Naive thymus-derived CD8-positive, alpha-beta T cell (primary cell): ENCODE measurements at places on chromosomes 1 and 21.

DNA sequence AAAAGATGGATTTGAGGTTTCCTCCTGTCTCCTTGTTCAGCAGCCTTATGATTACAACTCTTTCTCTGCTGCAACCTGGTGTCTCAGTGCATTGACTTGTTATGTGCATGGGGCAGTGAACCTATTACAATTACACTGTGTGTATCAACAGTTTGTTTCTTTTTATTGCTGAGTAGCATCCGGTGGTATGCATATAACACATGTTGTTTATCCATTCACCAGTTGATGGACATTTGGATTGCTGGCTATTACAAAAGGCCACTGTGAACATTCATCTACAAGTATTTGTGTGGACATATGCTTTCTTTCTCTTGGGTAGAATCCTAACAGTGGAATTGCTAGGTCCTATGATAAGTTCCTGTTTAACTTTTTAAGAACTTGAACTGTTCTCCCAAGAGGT, 65.9 kb downstream of the FMO4 start:
- no peak for DNase-seq

DNA sequence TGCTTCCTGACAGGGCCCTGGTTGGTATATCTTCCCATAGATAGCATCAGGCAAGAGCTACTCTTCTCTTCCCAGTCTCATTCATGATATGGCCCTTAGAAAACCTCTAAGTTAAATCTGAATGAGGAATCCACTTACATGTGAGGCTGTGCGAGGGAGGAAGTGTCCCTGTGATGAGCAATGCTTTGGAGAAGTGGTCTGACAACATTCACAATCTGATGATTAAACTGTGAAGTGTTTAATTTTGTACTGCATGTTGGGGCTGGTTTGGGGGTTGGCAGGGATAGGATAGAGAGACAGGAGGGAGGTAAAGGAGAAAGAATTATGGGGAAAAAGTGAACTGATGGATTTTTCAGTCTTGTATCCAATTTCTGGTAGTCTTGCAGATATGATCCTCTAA, 421.2 kb upstream of the DAB1 start:
- no peak for DNase-seq

DNA sequence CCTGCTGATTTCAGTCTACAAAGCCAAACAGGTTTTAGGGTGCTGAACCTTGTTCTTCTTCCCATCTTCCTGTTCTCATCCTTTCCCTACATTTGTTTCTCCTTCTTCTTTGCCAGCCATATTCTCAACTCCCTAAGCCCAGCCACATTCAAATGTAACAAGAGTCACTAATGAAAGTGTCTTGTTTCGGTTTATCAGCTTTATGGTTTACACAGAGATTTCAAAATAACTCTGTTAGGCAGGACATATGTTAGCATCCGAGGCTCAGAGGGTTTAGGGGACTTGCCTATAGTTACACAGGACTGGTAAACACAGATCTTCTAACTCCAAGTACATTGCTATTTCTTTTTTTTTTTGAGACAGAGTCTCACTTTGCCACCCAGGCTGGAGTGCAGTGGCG, 61.3 kb downstream of the NDUFS5 start:
- no peak for DNase-seq

DNA sequence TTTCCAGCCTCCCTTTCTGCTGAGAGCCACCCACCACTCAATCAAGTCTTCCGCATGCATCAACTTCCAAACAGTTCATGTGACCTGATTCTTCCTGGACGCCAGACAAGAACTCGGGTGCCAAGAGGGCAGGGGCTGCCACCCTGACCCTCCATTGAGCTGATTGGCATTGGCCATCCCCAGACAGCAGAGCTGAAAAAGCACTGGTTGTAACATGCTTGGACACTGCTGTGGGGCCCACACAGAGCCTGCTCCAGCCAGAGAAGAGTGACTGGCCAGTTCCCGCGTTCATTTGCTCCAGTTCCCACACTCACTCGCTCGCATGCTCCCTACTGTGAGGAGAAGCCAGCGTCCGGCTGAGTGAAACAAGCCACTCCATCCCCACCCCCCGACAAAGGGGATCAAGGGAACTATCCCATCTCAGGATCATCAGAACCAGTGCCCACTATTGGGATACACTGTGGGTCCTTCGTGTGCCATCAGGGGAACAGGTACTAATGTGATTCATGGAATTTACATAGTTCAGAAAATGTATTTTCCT, 420.3 kb downstream of the NPHP4 start:
- DNase-seq = no peak

- no peak for DNase-seq
These were observed 58.5 kb upstream of the S1PR1 start for GRCh38 chr1:101178341-101178687.

- no peak for DNase-seq
These were observed 97.3 kb downstream of the SUSD4 start for GRCh38 chr1:223266632-223267172.

GRCh38 chr21:42377951-42378340, 11.6 kb upstream of the TFF1 start:
- DNase-seq = no peak

DNA sequence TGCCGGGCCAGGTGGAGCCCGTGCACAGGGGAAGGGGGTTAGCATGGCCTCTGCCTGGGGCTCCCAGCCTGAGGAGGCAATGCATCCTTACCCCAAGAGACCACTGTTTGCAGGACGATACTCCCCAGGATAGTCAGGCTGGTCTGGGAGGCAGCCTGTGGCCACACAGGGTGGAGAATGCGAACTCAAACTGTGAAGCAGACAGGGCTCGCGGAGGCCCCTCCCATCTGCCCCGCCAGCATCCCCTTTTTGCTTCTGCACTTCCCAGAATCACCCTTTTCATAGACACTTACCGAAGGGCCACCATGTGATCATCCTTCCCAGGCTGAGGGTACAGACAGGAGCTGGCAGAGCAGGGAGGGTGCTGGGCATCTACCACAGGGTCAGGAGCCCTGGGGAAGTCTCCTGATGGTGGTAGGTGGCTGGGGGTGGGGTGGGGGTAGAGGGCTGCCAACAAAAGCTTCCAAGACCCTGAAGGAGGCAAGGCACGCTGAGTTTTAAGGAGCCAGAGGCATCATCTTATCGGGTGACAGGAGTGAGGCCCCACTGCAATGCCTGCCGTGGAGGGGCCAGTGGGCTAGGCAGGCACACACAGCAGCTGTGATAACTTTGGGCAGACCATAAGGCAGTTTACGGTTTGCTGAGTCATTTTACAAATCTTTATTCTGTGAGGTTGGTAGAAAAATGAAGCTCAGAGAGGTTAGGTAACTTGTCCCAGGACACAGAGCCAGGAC, 31.3 kb upstream of the BTG2 start:
- DNase-seq = no peak

DNA sequence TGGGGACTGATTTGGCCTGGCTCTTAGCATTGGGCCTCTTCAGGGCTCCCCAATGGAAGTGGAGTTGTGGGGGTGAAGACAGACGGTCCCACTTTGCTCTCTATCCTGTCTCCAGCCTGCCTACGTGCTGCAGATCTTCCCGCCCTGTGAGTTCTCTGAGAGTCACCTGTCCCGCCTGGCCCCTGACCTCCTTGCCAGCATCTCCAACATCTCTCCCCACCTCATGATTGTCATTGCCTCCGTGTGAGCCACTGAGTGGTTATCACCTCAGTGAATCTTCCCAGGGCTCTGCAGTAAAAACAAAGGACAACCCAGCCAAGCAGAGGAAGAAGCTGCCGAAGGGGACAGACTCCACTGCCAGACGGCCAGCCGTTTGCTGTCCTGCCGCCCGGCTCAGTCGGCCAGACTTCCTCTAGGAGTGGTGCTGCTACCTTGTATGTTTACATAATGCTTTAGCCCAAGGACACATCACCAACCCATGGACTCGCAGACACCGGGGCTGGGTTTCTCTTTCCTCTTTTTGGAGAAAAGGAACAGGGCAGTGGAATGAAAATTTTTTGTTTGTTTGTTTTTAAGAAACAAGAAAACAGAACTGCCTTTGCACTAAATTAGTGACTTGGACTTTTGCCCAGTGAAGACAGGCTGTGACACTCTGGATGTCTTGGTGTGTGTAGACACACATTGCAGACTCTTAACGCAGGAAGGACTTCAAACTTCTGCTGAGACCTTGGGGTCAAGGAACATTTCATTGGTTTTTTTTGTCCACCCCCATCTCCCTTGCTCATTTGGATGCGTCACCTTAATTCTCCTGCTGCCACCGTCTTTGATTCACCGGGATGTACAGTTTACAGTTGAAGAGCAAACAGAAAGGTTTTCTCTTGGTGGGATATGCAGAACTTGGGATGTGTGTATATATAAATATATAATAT, 36.5 kb downstream of the ZBTB17 start:
- DNase-seq = no peak

DNA sequence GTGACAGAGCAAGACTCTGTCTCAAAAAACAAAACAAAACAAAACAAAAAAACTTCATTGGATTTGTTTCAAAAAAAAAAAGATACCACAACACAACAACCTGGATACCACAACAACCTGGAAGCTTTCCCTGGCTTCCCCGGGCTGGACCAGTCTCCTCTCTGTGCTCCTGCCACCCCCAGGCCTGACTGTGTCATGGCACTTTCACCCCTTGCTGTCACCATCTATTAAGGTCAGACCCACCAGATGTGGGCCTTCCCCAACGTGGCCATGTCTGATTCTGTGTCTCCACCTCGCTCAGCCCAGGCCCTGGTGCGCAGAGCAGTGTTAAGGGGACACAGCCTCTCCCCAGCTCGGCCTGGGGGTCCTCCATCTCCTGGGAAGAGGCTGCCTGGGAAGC, 28.3 kb upstream of the ACOT11 start:
- DNase-seq = no peak

DNA sequence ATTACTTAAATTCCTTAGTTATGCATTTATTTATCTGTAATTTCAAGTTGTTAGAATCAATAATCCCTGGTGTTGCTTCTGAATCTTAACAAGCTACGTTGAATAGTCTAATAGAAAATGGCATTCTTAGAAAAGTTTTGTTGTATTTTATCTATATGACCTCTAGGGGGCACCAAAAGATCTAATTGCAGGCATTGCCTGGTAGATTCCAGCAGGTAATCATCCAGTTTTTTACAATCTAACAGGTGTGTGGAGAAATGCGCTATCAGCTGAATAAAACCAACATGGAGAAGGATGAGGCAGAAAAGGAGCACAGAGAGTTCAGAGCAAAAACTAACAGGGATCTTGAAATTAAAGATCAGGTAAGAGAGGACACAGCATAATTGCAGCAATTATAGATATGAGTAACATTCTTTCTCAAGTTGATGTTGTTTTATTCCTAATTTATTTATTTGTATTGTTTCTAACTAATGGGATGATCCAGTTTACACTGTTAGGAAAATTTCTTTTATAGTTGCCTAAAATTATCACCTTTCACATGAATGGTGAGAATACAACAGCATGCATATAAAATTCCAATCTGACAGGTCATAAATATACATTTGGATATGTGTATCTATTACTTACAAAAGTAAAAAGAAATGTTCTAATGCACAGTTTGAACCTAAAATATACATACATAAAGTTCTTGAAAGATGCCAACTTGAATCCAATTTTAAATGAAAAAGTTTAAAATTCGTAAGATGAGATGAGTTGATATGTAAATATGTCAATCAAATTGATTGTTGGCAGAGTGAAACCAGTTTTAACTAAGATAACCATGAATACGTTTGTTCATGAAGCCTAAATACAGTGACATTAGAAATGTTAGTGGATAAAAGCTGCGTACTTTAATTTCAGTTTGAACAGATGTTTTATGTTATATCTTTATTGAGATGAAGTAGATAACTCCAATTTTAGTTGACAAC, 88.4 kb downstream of the SDCCAG8 start:
- DNase-seq = peak; percentile 47

DNA sequence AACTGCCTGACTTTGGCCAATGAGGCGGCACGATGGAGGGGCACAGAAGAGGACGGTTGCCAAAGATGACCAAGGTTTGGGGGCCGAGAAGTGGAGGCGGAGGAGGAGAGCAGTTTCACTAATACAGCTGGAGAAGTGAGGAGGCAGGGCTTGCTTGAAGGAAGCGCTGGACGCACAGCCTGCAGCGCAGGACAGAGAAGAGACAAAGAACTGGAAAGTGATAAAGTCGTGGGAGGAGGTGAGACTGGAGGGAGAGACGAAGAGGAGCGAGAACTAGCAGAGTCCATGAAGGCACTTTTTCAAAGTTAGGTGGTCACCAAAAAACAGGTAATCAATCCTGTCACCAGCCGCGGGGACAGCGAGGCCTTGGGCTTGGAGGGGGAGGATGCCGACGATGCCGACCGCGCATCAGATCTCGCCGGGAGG, 771 bp downstream of the PACC1 start:
- DNase-seq = no peak

- no peak for DNase-seq
These were observed 22.1 kb downstream of the SPOCD1 start for GRCh38 chr1:31793586-31794285.

DNA sequence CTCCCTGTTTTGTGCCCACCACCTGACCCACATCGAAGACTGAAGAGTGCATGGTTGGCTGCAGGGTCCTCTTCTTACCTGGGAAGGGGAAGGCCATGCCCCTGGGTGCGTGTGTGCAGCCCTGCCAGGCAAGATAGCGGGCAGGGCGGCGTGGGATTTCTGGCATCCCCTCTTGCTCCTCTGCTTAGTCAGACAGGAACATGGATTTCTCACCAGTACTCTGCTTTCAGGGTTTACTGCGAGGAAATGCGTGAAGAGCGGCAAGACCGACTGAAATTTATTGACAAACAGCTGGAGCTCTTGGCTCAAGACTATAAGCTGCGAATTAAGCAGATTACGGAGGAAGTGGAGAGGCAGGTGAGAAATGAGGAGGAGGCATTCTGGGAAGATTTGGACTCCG, 15.5 kb upstream of the MIIP start:
- DNase-seq = no peak

DNA sequence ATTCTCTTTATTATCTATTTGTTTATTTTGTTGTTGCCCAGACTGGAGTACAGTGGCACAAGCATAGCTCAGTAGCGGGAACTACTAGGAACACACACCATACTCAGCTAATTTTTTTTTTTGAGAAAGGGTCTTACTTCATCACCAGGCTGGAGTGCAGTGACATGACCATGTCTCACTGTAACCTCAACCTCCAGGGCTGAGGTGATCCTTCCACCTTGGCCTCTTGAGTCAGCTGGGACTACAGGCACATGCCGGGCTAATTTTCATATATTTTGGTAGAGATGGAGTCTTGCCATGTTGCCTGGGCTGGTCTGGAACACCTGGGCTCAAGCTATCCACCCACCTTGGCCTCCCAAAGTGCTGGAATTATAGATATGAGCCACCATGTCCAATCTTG, 5.3 kb upstream of the TXNIP start:
- DNase-seq = no peak

GRCh38 chr1:209583408-209583807, at the start of gene CAMK1G:
CAMK1G (plus strand) TSS chr1:209583714; CDS start chr1:209594984, 11,270 bp downstream.
- DNase-seq = no peak

DNA sequence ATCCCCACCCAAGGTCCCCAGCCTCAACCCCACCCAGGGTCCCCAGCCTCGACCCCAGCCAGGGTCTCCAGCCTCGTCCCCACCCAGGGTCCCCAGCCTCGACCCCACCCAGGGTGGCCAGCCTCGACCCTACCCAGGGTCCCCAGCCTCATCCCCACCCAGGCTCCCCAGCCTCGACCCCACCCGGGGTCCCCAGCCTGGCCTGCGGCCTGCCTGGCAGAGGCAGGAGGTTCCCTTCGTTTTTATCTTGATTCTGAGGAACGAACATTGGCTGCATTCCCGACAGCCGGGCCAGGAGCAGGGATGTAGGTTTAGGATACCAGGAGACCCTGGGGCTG, 3.4 kb upstream of the PDE9A start:
- no peak for DNase-seq
